SW480 (cell line): ENCODE measurements at places on chromosomes 3 and 15.
A peak's percentile ranks its signal among the peaks of the same experiment; 100 is the strongest.

- DNase-seq: peak; percentile 8
Measured at GRCh38 chr15:63381301-63382204, at the start of gene CA12. Gene CA12, minus strand, starts transcription at chr15:63381846. Its CDS starts 126 bp downstream, at chr15:63381720.

- DNase-seq: peak; percentile 30
Measured at GRCh38 chr3:141746962-141747361, 8.9 kb downstream of the RNF7 start.

- peak; percentile 80 for DNase-seq
Measured at GRCh38 chr3:4999531-5000184, 20.4 kb downstream of the BHLHE40 start.

- no peak for DNase-seq
Measured at GRCh38 chr15:83378921-83379578, 68.1 kb upstream of the SH3GL3 start.

- no peak for DNase-seq
Measured at GRCh38 chr3:127390365-127391025, 102.6 kb upstream of the PRR20G start.

DNA sequence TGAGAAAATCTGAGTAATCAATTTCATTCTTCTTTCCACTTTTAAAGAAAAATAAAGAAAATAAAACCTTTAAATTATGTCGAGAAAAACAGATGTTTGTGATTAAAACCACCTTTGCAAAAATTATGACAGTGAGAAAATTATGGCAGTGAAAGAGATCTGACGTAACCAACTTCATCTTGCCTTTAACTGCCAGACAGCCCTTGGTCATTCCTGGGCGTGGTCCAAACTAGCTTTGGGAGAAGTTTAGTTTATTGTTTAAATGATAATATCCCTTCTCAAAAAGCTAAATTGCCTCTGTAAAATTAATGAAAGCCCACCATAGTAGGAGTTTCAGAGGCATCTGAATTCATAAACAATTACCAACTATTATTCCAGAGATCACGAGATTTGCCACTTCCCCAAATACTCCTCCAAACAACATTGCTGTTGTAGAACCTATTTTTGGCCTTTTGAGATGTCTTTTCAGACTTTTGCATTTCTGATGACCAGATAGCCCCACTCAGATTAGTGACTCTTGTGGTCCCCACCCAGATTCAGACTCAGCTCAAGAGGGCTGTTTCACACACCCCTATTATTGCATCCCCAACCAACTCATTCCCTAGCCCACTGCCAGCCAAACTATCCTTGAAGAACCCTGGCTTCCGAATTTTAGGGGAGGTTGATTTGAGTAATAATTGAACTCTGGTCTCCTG lies 664.4 kb upstream of the CBLB start:
- no peak for DNase-seq

GRCh38 chr15:42285034-42285433 lies 11.8 kb upstream of the TMEM87A start:
- DNase-seq: no peak

DNA sequence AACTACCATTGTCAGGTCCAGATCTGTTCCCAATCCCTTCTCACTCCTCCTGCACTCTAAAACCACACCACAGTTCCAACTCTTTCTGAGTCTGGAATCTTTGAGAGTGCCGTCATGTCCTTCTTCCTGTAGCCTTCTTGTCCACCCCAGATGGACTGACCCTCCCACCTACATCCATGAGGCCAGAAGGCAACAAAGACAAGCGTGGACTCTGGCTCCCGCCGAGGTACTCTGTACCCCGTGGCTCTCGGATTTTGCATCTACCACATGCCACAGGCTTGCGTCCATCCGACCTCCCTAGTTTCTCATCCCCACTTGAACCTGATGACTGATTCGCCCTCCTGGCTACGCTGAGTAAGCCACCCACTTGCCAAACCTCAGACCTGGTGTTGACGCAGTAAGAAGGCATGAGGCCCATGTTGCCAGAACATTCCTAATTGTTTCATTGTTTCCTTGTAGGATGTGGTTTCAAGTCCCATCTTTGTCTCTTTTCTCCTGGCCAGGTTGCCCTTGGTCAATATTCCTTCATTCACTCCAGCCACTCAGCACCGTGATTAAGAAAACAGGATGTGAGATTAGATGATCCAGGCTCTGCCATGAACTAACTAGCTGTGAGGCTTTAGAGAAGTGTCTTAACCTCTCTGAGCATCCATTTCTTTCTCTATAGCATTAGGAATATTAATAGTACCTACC lies 1.1 kb upstream of the ZBTB38 start:
- peak; percentile 96 for DNase-seq

- no peak for DNase-seq
Measured at GRCh38 chr3:136044980-136045745, 79.6 kb downstream of the PPP2R3A start.

- peak; percentile 46 for DNase-seq
Measured at GRCh38 chr3:46372492-46373359, 2.0 kb downstream of the CCR5 start.

DNA sequence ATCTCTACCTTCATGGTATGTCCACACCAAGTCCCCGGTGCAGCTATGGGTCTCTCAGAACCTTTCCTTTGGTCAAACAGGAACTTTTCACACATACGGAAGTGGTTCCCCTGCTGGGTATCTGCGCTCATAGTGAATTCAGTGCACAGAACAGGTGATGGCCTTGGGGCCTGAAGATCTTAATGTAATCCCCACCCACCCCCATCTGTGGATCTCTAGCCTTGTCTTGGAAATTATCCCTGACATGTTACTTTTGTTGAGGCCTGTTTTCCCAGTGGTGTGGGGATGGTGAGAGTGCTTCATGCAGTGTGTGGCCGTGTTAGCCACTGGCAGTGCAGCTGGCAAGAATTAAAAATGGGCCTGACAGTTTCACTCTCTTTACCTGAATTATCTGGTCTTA lies 71.9 kb upstream of the MYZAP start:
- DNase-seq: no peak

- DNase-seq: no peak
Measured at GRCh38 chr3:80408030-80408721, 640.4 kb upstream of the ROBO1 start.

- DNase-seq: no peak
Measured at GRCh38 chr3:197564097-197564843, 8.5 kb upstream of the BDH1 start.

DNA sequence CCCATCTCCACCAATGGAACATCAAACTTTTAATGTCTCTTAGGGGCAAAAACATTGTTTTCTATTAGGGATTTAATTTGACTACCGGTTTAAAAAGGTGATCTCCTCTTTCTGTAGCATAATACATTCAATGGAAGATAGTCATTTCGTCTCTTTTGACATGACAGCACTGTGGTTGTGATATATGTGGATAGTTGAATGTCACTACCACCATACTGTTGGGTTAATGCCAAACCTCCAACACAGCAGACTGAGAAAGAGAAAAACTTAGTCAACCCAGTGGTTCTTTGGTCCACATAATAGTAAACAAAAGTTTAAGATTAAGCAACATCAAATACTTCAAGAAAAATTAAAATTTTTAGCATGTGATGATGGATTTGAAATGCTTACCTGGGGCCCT lies 530.4 kb downstream of the AGBL1 start:
- DNase-seq: no peak

- no peak for DNase-seq
Measured at GRCh38 chr3:39724233-39724846, 85.1 kb upstream of the MYRIP start.

DNA sequence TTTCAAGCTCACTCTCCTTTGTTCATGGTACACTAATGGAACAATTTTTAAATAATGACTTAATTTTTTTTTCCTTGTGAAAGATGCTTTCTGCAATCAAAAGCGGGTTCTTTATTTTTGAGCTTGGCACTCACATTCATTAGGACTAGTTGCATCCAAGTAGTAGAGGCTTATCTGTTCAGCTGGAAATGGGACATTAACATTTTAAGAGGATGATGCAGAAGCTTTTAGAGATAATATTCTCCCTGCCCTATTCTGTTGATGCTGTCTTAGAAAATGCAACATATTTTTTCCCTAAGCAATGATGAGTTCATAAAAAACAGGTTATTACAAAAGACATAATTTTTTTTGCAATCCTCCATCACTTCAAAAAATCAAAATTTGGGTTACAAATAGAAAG lies 900.6 kb downstream of the NTRK3 start:
- no peak for DNase-seq

GRCh38 chr15:69930754-69931153 lies 167.0 kb downstream of the TLE3 start:
- no peak for DNase-seq

GRCh38 chr3:150033721-150034120 lies 63.0 kb upstream of the PFN2 start:
- DNase-seq: no peak
